CD4-positive, alpha-beta T cell treated with Interleukin-6 at 100 ng/mL for 8 hours (primary cell): ENCODE measurements at places on chromosomes 3 and 15.

DNA sequence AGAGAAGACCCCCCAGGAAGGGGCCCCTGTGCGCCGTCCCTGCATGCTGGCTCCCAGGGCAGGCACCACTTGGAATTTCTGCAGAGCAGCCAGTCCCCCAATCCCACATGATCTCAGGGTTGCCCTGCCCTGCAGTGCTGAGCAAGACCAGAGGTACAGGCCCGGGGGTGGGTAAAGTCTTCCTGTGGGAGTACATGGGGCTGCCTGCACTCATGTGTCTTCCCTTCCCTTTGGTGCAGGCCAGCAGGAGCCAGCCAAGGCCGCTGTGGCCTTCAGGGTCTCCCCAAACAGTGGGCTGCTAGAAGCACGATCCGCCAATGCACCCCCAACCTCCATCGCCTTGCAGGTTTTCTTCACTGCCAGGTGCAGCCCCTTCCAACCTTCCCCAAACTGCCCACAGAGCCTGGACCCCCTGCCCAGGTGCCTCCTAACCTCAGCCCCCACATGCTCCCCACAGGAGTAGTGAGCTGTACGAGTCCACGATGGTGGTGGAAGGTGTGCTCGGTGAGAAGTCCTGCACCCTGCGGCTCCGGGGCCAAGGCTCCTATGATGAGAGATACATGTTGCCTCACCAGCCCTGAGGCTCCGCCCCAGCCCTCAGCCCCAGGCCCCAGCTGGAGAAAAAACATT lies 15.0 kb downstream of the ACAA1 start:
- DNase-seq, result no peak

DNA sequence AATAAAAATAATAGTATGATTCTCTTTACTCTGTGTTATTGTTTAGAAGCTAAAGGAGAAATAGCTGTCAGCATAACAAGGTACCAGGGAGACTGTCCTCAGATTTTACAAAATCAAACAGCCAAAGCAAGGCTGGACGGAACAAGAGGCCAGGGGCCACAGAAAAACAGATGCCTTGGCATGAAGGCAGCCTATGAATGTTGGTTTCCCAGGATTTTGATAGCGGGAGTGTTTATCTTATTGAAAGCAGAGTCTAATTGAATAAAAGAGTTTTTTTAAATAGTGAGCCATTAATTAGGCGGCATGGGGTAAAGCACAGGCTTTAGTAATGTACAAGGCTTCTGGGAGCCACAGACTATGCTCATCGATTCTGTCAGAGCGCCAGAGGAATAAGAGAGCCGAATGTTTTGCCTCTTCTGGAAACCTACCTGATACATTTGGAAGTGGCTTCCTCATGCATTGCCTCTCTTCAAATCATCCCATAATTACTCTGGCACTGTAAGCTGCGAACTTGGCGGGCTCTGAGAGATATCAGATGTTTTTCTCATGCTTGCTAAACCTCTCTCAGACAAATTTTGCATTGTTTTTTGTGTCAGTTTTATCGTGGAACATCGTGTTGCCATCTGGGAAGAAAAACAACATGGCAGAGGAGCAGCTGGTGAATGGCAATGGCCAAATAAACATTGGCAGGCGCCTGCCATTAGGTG lies 30.4 kb upstream of the TMCO5A start:
- no peak for DNase-seq

- no peak for DNase-seq
Observed at GRCh38 chr3:110343376-110343775, 728.2 kb upstream of the NECTIN3 start.

DNA sequence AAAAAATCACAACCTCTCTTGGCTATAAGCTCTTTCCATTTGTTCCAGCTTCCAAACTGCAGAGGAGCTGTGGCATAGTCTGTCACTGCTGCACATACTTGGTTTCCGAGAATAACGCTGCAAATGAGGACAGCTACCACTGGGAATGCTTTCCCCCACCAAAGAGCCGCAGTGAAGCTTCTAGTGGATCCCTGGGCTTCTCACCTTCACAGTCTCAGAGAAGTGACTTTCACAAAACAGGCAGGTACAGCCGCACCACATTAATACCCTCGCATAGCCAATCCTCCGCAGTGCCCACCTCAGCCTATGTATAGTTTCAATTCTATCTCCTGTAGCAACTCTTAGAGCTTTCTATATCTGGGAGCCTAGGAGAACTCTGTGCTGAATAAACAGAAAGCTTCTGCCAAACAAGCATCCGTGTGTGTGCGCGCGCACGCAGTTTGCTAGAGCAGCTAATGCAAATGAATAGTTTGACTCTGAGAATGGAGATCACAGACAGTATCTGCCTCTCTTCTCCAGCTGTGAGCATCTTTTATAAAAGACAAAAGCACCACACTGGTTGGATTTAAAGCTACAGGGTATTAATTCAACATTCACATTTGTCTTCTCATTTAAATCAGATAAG lies 81.9 kb upstream of the PLXND1 start:
- DNase-seq, result no peak

GRCh38 chr3:51099794-51100535 lies 285.1 kb upstream of the MANF start:
- DNase-seq, result no peak

- peak; percentile 7 for DNase-seq
Observed at GRCh38 chr15:91921188-91921842, 67.8 kb downstream of the SLCO3A1 start.

- DNase-seq, result peak; percentile 30
Observed at GRCh38 chr15:95839367-95839782, 491.1 kb upstream of the NR2F2 start.

GRCh38 chr3:103195216-103195615 lies 760.4 kb downstream of the ZPLD1 start:
- DNase-seq, result no peak

- peak; percentile 58 for DNase-seq
Observed at GRCh38 chr15:64046421-64047153, at the start of gene DAPK2. Gene DAPK2 (minus strand): TSS chr15:64046485. CDS start chr15:64040261, 6,224 bp downstream.

- no peak for DNase-seq
Observed at GRCh38 chr3:170350515-170351413, 6.8 kb upstream of the SKIL start.

DNA sequence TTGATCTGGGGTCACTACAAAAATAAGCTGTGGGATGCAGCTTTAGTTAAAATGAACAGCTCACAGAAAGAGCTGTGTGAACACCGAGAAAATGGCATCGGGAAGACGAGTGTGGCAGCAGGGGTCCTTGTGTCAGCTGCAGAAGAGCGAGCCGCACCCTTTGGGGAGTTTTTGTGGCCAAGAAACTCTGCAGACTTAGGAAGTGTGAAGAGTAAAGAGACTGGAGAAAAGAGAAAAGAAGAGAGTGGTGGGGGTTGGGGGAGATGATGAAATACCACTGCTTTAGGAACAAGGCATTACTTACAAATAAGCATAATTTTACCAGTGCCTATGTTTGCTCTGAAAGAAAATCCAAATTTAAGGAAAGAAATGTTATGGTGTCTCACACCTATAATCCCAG lies 147.8 kb downstream of the LRRC28 start:
- no peak for DNase-seq

DNA sequence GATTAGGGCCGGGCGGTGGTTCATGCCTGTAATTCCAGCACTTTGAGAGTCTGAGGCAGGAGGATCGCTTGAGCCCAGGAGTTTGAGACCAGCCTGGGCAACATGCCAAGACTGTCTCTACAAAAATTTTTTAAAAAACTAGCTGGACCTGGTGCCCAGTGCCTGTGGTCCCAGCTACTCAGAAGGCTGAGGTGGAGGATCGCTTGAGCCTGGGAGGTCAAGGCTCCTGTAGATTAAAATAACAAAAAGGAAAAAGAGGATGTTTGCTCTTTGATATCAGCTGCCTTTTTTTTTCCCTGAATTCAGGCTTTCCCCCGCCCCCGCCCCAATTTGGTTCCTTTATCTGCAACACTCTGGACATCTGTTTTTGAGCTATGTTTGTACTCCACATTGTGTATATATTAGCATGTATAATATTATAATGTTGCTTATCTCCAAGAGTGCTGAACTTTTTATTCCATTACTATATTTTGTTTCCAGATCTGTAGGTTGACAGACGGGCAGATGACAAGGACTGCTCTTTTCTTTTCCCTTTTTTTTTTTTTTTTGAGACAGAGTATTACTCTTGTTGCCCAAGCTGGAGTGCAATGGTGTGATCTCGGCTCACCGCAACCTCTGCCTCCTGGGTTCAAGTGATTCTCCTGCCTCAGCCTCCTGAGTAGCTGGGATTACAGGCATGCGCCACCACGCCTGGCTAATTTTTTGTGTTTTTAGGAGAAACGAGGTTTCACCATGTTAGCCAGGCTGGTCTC lies 4.6 kb downstream of the SNAP23 start:
- no peak for DNase-seq

- no peak for DNase-seq
Observed at GRCh38 chr3:159266779-159267178, 464.9 kb downstream of the MFSD1 start.

GRCh38 chr3:63931290-63931689 lies 19.1 kb upstream of the SCAANT1 start:
- no peak for DNase-seq

DNA sequence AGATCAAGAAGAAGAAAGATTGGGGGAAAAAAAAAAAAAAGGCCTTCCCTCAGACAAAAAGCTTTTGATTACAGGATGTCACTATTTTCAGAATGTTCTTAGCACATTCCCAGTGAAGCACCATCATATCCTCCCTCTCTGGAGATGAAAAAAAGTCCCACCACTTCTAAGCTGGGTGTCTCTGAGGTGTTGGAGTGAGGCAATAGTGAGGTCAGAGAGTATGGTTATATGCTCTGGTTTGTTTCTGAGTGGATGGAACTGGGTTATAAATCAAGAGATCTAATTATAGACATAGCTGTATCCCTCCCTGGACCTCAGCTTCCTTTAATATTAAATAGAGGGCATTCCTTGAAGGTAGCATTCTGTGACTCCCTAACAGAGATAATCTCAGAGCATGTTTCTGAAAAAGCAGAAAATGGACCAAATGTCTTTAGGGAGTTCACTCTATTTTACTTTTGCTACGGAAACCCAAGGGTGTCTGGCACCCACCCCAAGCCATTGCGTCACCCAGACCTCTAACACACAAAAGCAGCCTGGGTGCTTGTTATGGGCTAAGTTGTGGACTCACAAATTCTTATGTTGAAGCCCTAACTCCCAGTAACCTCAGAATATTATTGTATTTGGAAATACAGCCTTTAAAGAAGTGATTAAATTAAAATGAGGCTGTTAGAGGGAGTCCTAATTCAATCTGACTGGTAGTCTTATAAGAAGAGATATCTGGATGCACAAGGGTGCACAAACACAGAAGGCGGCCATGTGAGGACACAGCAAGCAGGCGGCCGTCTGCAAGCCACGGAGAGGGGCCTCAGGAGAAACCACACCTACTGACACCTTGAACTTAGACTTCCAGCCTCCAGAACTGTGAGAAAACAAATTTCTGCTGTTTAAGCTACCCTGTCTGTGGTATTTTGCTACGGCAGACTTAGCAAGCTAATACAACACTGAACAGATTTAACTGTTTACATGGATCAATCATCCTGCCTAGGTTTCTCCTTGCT lies 81.5 kb downstream of the MB21D2 start:
- DNase-seq, result no peak

GRCh38 chr15:87489456-87489855 lies 767.1 kb downstream of the NTRK3 start:
- DNase-seq, result no peak

DNA sequence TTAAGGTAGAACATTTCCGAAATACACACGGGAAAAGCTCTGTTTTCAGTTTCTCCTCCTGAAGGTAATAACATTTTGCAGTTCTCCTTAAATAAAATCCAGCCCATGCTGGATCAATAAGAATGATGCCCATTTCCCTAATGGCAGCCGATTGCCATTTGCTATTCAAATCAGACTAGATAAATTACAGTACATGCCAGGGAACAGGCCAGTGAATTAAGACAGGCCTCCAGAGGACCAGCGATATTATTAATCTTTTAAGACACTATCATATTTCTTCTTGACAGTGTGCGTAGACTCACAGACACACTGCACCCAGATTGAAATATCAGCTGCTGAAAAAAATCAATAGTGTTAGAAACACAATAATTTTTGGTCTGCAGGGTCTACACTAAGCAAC lies 422.3 kb downstream of the TIGIT start:
- DNase-seq, result no peak

DNA sequence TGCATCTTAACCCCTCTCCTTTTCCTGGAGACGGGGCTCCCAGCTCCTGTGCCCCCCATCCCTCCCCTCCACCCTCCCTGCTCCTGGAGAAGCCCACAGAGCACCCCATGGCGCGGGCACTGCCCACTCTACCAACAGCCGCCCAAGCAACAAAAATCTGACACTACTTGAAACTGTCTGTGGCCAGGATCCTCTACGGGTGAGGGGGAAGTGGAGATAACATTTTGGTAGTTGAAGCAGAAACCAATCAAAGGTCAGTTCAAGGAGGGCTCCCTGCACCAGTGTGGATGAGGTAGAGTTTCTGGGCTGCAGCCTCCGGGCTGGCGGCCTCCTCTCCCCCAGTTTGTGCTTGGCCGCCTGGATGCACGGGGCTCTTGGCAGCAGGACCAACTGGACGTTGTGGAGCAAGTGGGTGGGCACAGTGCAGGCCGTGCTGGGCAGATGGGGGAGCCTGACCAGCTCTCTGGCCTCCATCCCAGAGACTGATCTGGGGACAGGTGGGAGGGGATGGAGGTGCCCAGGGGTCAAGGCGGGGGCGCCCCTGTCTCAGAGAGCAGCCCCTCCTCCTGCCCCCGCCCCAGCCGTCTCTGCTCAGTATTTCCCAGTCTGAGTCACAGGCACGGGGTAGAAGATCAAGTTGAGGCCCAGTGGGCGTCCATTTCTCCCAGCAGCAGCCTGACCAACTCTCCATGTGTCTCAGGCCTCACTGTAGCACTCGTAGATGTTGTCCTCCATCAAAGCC lies 12.8 kb downstream of the H1-8 start:
- DNase-seq, result no peak

- peak; percentile 52 for DNase-seq
Observed at GRCh38 chr15:66566963-66567531, 1.2 kb upstream of the LCTL start.

DNA sequence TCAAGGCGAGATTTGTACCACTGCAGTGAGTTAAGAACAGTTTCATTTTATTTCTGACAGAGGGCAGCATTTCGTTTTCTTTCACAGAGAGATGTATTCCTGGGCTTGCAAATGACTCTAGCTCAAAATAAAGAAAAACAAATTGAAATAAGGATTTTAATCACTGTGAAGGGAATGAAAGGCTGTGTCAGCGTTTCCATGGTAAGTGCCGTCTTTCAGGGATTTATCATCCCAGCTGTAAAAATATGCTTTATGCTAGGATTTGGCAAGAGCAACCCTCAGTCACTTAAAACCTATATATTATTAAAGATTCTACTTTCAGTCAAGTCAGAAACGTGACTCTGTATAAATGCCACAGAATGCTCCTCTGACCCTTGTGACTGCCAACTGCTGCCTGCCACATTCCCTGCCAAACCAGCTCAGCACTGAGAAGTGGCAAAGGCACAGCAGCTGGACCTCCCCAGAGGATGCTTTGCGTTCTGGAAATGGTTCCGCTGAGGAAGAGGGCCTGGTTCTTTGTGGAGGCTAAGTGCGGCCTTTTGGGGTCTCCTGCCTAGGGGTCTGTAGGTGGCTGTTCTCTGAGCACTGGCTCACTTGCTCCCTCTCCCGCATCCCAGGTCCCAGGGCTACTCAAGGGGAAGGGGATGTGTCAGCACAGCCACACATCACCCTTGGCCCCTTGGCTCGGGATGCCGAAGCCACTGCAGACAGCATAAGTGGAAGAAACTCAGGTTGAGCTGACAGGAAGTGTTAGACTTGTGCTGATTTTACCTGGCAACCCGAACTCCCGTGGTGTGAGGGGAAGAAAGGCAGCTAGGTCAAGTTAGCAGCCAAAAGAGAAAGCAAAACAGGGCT lies 56.6 kb upstream of the POMGNT2 start:
- DNase-seq, result peak; percentile 77
